ENCODE measurements at places on chromosomes 3 and 15.

- DNase-seq: no peak
Measured at GRCh38 chr3:100891033-100891432, 102.2 kb downstream of the ABI3BP start.

GRCh38 chr3:55647670-55648069 lies 160.6 kb upstream of the WNT5A start:
- no peak for DNase-seq

GRCh38 chr3:149790268-149790667 lies 2.1 kb downstream of the ANKUB1 start:
- no peak for DNase-seq

GRCh38 chr15:40441565-40442531 lies 1.1 kb downstream of the BAHD1 start:
- DNase-seq: no peak

- DNase-seq: no peak
Measured at GRCh38 chr3:20100151-20100550, 59.9 kb downstream of the KAT2B start.
